ENCODE measurements at places on chromosomes 7 and 10.

GRCh38 chr7:92466682-92467081 is 11.1 kb downstream of the ERVW-1 start:
- no peak for DNase-seq

- no peak for DNase-seq
Measured at GRCh38 chr10:30828680-30829079, 199.1 kb upstream of the LYZL2 start.

- DNase-seq: no peak
Measured at GRCh38 chr10:124356701-124357560, 61.8 kb downstream of the OAT start.

DNA sequence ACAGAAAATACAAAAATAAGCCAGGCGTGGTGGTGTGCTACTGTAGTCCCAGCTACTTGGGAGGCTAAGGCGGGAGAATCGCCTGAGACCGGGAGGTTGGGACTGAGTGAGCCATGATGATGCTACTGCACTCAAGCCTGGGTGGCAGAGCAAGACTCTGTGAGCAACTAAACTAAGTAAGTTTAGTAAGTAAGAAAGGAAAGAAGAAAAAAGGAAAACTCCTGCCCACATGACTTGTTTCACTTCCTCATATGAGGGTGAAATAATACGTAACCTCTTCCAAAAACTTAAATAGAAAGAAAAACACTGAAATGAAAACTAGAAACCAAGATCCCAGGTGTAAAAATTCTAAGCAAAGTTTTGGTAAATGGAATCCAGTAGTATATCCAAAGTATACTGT is 79.6 kb downstream of the LARP4B start:
- no peak for DNase-seq

GRCh38 chr10:24213266-24213665 is 4.3 kb downstream of the KIAA1217 start:
- no peak for DNase-seq

- no peak for DNase-seq
Measured at GRCh38 chr10:78318305-78318704, 284.6 kb downstream of the RPS24 start.

GRCh38 chr7:156932006-156932405 is 17.5 kb upstream of the NOM1 start:
- no peak for DNase-seq

GRCh38 chr7:153509768-153510167 is 542.4 kb upstream of the DPP6 start:
- no peak for DNase-seq

- no peak for DNase-seq
Measured at GRCh38 chr7:82506702-82507101, 63.1 kb upstream of the CACNA2D1 start.

- DNase-seq: no peak
Measured at GRCh38 chr10:77546042-77546441, 91.6 kb downstream of the KCNMA1 start.

DNA sequence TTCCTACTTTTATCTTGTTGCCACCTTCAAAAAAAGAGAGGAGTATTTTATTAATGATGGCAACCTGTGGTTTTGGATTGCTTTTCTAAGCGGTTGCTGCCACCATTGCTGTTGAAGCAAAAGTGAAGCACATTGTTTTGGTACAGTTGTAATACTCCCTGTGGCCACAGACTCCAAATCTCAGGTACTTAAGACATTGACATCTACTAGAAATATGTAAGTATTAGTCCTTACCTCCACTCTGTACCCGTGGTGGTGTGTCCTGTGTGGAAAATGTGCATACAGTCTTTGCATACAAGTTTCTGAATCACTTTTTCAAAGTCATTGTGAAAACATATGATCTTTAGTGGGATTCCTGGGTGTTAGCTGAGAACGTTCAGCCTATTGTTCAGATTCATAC is 85.7 kb downstream of the ANLN start:
- DNase-seq: no peak

- no peak for DNase-seq
Measured at GRCh38 chr10:98353170-98353569, 61.8 kb downstream of the PYROXD2 start.

DNA sequence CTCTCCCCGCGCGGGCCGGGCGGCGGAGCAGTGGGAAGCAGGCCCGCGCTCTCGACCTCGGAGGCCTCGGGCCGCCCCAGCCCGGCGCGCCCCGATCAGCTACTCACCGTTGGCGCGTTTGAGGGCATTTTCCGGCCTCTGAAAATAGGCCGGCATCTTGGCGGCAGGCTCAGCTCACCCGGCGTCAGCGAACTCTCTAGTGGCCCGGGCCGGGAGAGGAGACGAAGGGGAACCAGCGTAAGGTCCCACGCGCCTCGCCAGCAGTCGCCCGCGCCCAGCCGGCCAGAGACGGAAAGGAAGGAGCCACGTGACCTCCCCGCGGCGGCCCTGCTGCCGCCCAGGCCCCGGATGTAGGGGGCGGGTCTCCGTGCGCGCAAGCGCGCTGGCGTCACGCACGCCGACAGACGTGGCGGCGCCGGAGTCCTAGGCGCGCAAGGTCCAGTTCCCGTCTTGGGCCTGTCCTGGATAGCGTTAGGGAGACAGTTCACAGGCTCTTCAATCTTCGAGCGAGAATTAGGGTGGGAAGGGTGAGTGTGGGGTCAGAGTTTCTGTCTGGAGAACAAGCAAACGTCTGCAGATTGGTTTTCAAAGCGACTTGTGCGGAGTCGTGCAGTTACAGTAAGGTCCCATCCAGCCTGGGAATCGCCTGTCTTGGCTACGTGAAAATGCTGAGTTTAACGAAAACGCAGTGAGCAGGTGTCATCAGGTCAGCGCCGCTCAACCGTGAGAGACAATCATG is at the start of gene EIF3A:
TSS of gene EIF3A (minus strand) at position 297 of the 739 bp plus-strand sequence. CDS start at position 156, 141 bp downstream.
- peak; percentile 89 for DNase-seq

DNA sequence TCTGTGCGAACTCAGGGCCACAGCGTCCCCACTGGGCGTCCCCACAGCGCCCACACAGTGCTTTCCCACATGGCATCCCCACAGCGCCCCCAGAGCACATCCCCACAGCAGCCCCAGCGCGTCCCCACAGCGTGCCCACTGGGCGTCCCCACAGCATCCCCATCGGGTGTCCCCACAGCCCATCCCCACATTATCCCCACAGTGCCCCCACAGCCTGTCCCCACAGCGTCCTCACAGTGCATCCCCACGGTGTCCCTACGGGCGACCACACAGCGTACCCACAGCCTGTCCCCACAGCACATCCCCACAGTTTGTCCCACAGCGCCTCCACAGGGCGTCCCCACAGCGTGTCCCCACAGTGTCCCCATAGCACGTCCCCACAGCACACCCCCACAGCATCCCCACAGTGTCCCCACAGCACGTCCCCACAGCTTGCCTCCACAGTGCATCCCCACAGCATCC is 131.6 kb downstream of the ACTR3B start:
- DNase-seq: no peak

DNA sequence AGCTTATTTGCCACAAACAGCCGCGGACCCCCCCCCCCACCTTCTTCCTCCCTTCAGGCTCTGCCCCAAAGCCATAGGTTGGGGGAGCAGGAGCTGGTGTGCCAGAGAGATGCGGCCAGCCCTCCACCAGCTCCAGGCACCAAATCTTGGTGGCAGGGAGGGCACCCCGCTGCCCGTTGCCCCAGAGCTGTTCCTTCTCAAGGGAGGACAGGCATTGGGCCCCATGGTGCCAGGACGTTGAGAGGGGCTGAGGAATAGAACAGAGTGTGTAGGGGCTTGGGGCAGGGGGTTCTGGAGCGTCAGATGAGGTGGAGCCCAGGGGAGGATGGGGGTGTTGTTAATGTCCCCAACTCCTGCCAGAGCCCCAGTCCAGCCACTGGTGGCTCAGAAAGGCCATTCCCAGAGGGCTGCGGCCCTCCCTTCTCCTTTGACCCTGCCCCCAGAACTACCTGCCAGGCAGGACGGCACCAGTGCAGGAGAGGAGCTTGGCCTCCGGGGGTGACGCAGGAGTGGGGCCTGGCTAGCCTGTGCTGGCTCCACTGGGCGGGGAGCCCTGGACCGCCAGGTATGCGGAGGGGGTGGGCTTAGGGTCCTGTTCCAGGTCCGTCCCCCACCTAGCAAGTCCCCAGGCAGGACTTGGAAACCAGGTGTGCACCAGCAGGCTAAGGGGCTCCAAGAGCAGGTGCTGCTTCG is 10.0 kb upstream of the SEC24C start:
- no peak for DNase-seq

GRCh38 chr10:58919927-58920654 is 256.4 kb upstream of the PHYHIPL start:
- DNase-seq: no peak

- no peak for DNase-seq
Measured at GRCh38 chr7:128267595-128267924, 26.5 kb downstream of the LEP start.

DNA sequence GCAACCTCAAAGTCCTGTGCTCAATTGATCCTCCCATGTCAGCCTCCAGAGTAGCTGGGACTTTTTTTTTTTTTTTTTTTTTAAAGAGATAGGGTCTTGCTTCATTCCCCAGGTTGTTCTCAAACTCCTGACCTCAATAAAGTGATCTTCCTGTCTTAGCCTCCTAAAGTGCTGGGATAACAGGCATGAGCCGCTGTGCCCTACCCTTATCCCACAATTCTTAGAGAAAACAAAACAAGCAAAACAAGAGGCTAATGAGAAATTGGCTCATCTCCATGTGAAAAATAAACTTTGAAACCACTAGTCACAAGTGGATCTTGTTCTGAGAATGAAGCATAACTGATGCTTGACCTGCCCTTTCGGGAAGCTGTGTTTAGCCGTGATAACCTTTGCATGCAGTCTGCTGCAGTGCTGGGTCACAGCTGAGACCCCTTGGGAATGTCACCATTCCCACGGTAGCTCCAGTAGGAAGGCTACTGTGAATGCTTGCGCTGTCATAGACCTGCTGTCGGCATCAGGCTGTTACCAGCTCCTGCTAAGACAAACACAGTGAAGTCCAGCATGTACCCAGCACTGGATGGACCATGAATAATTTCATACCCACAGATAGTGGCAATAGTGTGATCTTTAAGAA is 290.7 kb upstream of the KIAA1217 start:
- DNase-seq: no peak

DNA sequence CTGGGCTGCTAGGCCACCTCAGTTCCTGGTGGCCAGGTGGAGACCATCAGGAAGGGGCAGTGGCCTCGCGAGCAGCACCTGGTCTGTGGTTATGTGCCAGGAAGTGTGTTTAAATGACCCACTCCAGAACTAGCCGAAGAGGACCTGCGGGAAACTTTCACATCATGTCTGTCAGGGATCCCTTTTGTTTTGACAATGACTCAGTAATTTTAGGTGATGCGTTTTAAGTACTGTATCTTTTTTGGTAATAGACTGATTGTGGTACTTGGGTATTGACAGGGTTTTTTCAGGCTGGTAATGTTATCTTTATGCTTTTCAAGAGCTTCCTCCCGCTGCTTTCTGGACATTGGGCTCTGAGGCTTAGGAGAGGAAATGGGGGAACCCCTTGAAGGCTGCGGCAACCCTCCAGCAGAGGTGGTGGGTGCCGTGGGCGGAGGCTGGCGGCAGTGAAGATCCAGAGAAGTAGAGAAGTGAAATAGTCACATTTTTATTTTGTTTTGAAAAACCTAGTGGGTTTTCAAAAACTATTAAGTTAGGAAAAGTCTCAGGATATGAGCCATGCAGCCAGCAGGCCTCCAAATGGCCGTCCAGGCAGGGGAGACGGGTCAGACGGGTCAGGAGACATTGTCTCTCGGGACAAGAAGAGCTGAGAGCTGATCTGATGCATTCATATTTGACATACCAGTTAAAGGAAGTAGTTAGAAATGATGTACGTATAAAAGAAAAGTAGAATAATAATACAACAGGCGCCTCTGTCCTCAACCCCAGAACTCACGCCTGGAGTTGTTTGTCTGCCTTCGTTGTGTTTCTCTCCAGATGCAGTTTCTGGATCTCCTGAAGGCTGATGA is 27.7 kb downstream of the PPP2R2D start:
- no peak for DNase-seq

- no peak for DNase-seq
Measured at GRCh38 chr10:62050893-62051433, 149.5 kb downstream of the ARID5B start.

- DNase-seq: no peak
Measured at GRCh38 chr7:95628831-95629439, 32.6 kb upstream of the PDK4 start.

Data from right renal cortex interstitium (tissue), 3 donors.